B cell (primary cell): ENCODE measurements at places on chromosomes 7 and 10.

GRCh38 chr10:27190508-27190907 lies 35.4 kb downstream of the MASTL start:
- no peak for DNase-seq

DNA sequence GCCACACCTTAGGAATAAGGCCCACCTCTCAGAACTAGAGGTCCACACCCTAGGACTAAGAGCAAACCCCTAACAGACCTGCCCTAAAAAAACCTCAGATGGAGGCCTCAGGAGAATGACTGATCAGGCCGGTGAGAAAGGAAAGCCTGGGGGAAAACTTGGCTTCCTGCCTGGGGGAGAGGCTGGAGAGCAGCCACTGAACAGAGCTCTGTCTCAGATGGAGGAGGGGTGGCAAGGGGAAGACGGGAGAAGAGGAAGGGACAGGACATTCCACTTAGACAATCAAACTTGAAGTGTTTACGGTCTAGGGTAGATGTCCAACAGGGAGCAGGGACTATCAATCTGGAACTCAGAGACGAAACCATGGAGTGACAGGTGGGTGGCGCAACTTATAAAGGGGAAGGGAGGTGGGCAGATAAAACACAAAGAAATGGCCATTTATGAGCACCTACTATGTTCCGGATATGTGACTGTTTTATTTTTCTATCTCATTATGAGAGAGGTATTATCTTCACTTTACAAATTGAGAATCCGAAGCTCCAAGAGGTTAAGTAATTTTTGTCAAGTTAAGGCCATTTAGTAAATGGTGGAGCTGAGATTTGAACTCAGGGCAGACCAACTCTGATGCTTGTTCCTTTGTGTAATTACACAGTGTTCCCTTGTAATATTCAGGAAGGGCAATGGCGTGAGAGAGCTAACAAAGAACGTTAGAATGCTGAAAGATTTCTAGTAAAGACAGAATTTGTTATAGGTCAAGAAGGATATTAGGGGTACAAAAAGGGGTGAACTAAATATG lies 82.6 kb downstream of the DNMBP start:
- no peak for DNase-seq

GRCh38 chr7:155429651-155430050 lies 28.3 kb upstream of the EN2 start:
- DNase-seq: no peak

- DNase-seq: no peak
Measured at GRCh38 chr10:8369666-8370065, 315.2 kb downstream of the GATA3 start.

GRCh38 chr7:43072530-43072929 lies 39.9 kb upstream of the HECW1 start:
- DNase-seq: no peak
